ENCODE measurements at places on chromosomes 12 and 14.

DNA sequence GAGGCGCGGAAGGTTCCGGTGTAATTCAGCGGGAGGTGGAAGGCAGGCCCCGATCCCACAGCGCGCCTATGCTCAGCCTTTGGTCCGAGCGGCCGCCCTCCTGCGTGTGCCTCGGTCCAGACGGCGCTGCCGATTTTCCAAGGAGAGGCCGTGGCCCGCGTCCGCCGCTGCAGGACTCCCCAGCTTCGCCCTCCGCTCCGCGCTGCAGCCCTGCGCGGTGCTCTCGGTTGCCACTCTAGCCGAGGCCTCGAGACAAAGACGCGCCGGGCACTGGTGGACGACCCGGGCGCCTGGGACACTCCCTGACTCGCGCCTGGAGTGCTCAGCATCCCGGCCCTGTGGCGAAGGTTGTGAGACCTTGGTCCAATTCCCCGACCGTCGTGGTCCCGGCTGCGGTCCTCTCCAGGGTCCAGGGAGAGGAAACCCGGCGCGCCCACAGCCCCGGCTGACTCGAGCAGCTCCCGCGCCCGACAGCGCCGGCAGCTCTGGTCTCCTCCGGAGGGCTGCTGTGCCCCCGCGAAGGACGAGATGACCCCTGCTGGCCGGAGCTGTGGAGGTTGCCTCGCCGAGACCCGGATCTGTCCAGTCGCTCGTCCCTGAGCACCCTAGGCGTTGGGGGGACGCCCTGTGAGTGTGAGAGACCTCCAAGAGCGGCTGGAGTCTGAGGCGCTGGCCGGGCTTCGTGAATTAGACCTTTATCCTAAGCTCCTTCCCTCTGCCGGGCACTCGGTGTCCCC lies 6.5 kb downstream of the HOXC12 start:
- no peak for DNase-seq

DNA sequence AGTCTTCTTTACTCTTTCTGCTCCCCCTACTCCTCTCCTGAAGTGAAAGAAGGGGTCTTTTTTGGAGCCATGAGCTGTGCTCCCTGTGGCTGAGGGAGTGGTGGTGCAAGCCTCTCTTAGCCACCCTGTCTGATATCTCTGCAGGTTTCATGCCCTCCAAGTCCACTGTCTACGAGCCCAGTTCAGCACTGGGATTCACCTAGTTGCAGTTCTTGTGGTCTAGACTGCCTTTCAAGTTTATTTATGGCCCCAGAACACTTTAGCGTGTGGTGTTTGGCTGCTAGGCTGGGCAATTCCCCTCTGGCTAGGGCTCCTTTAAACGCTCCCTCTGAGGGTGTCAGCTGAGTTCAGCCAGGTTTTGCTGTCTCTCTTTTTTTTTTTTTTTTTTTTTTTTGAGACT lies 908.6 kb downstream of the TRHDE start:
- DNase-seq, result no peak

DNA sequence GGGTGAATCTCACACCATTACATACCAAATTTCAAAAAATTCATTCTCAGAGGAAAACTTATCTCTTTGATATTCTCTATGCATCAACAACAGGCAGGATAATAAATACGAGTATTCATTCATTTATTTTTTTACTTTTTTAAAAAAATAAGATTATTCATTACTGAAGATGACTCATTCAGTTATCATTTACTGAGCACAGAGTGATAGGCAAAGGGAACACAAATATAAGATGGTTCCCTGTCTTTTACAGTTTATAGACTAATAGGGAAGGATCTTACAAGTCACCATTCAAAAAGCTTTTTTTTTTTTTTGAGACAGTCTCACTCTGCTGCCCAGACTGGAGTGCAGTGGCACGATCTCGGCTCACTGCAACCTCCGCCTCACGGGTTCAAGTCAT lies 5.0 kb upstream of the PABPN1 start:
- no peak for DNase-seq

- DNase-seq, result no peak
Observed at GRCh38 chr14:59425322-59425935, 39.8 kb downstream of the GPR135 start.

- no peak for DNase-seq
Observed at GRCh38 chr12:131975228-131975627, 25.5 kb downstream of the EP400 start.

DNA sequence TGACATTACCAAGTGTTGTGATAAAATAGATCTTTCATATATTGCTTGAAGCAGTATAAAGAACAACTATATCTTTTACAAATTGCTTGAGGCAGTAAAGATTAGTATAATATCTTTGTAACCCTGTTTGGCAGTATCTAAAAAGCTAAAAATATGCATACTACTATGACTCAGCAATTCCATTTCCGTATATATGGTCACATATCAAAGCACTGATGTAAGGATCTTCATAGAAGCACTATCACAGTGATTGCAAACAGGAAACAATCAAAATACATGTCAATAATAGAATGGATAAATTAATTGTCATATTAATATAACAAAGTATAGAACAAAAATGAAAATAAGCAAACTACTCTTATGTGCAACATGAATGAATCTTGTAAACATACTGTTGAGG lies 158.4 kb upstream of the IGF1 start:
- DNase-seq, result no peak

DNA sequence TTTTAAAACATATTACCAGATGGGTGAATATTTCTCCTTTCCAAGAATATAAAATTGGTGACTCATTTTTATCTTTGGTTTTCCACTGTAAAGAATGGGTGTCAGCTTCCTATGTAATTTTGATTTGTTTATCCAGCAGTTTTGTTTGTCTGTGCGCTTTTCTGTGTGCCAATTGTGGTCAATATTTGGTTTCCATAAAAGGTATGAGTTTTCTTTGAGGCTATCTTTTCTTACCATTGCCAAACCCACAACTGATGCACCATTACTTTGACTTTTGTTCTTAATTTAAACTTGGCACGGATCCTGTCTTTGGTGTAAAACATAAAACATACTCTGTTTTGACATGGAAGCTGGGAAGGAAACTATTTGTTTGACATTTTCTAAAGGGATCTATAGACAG lies 78.8 kb upstream of the NAV3 start:
- no peak for DNase-seq

GRCh38 chr12:45475594-45475993 lies 253.9 kb upstream of the ARID2 start:
- DNase-seq, result no peak

DNA sequence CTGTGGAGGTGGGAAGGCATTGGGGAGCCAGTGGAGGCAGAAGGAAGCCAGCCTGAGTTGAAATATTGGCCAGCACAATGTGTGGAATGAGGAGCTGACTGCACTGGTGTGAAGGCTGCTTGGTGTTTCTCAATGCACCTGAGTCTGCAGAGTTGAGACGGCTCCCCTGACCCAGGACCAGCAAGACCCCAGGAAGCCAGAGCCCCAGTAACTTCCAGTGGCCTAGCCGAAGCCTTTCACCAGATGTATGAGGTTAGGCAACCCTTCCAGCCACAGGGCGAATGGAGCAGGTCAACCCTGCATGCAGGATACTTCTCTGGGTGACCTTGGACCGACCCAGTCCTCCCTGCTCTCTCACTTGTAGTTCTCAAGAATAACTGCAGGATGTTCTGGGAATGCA lies 12.9 kb upstream of the KRT73 start:
- no peak for DNase-seq

DNA sequence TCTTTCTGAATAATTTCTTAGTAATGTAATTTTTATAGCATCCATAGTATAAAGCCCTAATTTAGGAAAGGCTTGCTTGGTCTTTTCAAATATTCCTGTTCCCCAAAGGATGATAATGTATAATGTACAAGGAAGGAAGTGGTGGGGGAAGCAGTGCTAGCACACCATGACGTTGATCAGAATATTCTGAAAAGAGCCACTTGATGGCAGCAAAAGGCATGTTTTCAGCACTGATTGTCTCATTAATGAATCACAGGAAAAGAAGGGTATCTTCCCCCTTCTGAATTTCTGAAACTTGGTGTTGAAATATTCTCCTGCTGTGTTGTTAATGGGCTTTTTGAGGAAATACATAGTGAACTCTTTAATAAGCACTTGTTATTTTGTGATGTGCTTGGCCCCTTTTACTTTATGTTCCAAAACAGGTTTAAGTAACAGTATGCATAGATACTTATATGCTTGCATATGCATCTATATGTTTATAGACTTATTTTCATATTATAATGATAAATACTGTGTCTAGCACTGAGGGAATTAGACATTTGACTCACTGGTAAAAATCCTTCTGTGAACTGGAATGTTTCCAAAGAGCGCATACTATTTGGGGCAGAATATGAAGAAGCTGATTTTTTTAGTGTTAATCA lies 122.0 kb downstream of the TMEM117 start:
- no peak for DNase-seq

GRCh38 chr14:27049701-27050100 lies 451.9 kb upstream of the NOVA1 start:
- no peak for DNase-seq

GRCh38 chr14:34250959-34251358 lies 211.1 kb downstream of the SPTSSA start:
- DNase-seq, result no peak

DNA sequence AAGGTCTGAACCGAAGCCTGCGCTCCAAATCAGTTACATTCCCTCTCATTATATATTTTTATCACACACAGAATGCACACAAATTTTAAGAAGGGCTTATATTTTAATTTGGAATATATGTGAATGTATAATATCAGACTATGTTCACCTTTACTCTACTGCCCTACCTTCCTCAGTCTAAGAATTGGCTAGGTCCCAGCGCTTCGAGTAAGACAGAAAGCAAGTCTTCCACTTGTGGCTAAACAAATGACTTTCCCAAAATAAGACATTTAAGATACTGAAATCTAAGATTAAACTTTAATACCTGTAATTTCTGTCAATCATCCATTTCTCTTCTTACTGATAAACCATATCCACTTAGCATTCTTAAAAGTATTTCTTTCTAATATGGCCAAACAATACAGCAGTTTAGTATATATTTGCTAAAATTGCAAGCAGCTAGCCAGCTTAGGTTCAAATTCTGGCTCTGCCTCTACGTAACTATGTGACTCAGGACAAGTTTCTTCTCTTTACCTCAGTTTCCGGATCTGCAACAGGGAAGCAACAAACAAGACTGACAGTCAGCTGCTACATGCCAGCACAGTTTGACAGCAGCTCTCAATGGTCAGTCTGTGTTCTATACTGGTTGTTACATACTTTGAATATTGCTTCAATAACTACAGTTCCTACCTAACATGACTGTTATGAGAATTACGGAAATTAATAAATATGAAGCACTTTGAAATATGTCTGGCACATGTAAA lies 2.0 kb downstream of the INTS13 start:
- DNase-seq, result no peak

DNA sequence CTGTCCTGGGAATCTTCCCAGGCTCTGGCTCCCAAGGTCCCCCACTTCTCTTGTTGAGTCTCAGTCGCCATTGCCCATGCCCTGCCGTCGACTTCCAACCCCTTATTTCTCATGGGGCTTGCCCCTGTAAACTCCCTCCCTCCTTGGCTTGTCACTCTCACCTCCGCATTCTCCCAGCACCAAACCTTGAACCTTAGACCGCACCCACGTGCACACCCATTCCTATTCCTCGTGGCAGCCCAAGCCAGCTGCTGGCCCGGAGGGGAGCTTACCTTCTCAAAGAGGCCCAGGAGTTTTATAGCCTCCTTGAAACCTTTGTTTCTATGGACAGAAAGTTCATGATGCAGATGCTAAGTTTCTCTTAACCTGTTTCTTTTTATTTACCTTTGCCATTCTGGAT lies 4.6 kb downstream of the JDP2 start:
- DNase-seq, result no peak

DNA sequence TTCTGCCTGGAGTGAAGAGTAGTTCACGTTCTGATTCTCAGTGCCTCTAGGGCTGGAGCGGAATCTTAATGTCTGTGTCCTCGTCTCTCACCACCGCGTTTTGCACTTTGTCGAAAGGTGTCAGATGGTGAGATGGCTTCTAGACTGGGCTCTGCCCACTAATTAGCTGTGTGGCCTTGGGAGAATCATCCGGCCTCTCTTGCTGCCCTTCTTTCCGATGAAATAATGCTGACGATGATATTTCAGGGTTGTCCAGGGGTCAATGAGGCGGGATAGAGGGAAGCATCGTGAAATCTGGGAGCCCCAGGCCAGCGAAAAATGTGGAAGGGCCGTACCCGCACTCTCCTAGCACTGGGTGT lies 811 bp upstream of the GALNT16 start:
- no peak for DNase-seq

- DNase-seq, result no peak
Observed at GRCh38 chr12:89098441-89099112, 253.7 kb downstream of the DUSP6 start.

DNA sequence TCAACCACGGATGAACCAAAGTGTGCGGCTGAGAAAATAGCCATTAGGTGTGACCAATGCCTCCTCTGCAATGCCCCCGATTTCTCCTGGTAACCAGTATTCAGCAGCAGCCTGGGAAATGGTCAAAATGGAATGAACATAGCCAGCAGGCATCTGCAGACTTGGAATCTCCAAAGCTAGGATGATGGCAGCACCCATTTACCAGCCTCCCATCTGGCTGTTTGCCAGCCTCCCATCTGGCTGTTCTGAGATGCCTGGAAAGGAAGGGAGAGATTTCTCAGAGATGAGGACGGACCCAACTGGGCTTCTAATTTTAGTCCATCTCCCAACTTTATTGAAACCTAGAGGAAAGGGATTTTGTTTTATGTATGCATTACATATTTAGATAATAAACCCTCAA lies 16.2 kb downstream of the CLMN start:
- no peak for DNase-seq

GRCh38 chr12:67414011-67414715 lies 145.0 kb downstream of the CAND1 start:
- DNase-seq, result no peak

- DNase-seq, result peak; percentile 78
Observed at GRCh38 chr12:124032265-124032886, 59.4 kb downstream of the ZNF664 start.

GRCh38 chr14:74077401-74077800 lies 6.9 kb downstream of the ALDH6A1 start:
- DNase-seq, result no peak

- no peak for DNase-seq
Observed at GRCh38 chr12:123763093-123763492, 992 bp downstream of the DNAH10 start.

All from D721Med (cell line).